ENCODE measurements at places on chromosomes 11 and 22.
A peak's percentile ranks its signal among the peaks of the same experiment; 100 is the strongest.

DNA sequence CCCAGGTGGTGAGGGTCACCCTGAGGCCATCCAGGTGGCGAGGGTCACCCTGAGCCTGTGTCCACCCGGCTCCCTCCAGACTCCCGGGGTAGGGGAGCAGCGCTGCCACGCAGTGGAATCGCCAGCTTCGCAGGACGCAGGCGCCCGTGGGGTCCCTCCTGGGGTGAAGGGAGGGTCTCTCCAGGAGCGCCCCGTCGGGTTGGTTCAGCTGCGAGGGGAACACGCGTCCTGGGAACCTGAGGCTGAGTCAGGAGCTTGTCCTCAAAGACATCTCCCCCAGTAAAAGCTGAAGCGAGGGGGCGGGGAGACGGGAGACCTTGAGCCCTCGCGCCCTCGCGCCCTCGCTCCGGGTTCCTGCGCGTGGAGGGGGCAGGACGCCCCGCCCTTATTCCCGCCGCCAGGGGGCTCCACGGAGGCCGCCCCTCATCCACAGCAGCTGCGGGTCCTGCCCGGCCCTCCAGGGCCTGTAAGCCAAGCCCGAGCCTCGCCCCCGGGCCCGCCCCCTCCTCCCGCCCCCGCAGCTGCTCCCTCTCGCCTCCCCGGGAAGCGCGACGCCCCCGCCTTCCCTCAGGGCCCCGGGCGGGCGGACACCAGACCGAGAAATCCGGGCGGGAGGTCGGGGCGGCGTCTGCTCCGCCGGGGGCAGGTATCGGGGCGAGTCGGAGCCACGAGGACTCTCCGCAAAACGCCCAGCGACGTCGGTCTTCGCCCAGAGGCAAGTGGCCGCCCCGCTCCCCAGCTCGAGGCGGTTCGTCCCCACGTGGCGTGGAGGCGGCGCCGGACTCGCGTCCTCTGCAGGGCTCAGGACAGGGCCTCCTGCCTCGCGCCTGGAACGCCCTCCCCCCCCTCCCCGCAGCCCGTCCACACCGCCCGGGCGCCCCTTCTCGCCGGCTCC lies 22.8 kb downstream of the PIM3 start:
- DNase-seq, result peak; percentile 88
- peaks cover 13% of the 10 kb centered on the region for H3K27me3 ChIP-seq
- H3K36me3 ChIP-seq, result peaks cover 18% of the 10 kb centered on the region
- H3K4me3 ChIP-seq, result no peak overlapping the region
- no peak overlapping the region for H3K27ac ChIP-seq

- DNase-seq, result no peak
- no peak overlapping the region for H3K27ac ChIP-seq
- no peak overlapping the region for H3K4me3 ChIP-seq
- peaks cover 29% of the 10 kb centered on the region for H3K4me1 ChIP-seq
- no peaks in the 10 kb centered on the region for H3K27me3 ChIP-seq
Observed at GRCh38 chr11:36105743-36106581, 162.1 kb downstream of the LDLRAD3 start.

GRCh38 chr11:118771547-118772288 lies 19.2 kb downstream of the DDX6 start:
- no peak for DNase-seq
- no peak overlapping the region for H3K4me3 ChIP-seq
- peaks cover 16% of the 10 kb centered on the region for H3K36me3 ChIP-seq
- H3K27ac ChIP-seq, result peak overlapping the region; percentile 80
- H3K4me1 ChIP-seq, result peaks cover 51% of the 10 kb centered on the region
- no peaks in the 10 kb centered on the region for H3K27me3 ChIP-seq

- peak overlapping the region; percentile 99 for H3K27ac ChIP-seq
- DNase-seq, result no peak
- peak overlapping the region; percentile 98 for H3K4me3 ChIP-seq
- H3K4me1 ChIP-seq, result peaks cover 59% of the 10 kb centered on the region
- no peaks in the 10 kb centered on the region for H3K27me3 ChIP-seq
Observed at GRCh38 chr22:20509344-20510047, 2.1 kb downstream of the MED15 start.

DNA sequence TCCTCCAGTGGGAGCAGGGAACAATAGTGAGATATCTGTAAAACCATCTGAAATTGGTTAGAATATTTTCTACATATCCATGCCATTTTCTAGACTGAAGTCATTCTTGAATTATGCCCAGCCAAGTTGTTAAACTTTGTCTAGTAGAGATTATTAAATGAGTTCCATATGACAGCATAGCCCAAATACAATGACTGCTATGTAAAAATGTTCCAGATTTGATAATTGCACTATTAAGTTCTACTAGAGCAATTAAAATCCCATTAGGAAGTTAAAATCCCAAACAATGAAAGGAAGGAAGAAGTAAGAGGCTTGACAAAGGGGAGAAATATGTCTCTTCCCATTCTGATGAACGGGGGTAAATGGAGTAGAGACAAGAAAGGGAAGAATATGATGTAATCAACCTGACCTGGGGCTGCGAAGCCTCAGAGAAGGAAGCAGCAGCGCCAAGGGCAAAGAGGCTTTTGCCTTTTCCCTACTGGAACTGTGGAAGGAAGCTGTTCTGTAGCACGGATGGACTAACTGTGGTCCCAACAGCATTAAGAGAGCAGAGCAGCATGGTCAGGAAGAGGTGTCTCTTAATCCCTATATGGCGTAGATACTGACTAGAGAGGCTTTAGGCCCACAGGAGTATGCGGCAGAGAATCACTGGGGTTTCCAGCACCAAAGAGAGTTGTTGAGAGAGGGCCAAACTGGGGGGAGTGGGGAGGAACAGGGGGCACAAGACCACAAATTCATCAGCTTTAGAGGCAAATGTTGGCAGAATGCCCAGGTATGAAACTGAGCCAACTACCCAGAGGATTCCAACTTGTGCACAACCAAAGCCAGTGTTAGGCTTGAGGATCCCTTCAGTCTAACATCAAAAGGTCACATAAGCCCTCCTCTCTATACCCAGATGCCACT lies 26.7 kb downstream of the RRP8 start:
- peaks cover 22% of the 10 kb centered on the region for H3K4me1 ChIP-seq
- no peak overlapping the region for H3K4me3 ChIP-seq
- H3K27ac ChIP-seq, result no peak overlapping the region
- peaks cover 4% of the 10 kb centered on the region for H3K36me3 ChIP-seq
- H3K27me3 ChIP-seq, result no peaks in the 10 kb centered on the region

Measured in chondrocyte (in vitro differentiated cells).